CD4-positive, alpha-beta T cell treated with Interleukin-15 for 1 hour (primary cell): ENCODE measurements at places on chromosomes 11 and 22.

- DNase-seq = no peak
Observed at GRCh38 chr22:46752286-46752987, 10.0 kb upstream of the TBC1D22A start.

DNA sequence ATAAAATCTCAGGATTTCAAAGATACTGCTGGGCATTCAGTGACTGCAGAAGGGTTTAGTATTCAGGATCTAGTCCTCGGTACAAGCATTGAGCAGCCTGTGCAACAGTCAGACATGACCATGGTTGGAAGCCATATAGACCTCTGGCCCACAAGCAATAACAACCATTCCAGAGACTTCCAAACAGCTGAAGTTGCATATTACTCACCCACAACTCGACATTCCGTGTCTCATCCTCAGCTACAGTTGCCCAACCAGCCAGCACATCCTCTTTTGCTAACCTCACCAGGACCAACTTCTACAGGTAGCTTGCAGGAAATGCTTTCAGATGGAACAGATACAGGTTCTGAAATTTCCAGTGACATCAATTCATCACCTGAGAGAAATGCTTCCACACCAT is 156.8 kb downstream of the C11orf91 start:
- DNase-seq = no peak

GRCh38 chr22:45540122-45540521 is 37.4 kb downstream of the FBLN1 start:
- no peak for DNase-seq

- DNase-seq = no peak
Observed at GRCh38 chr22:23514322-23515038, 65.6 kb downstream of the IGLL1 start.

DNA sequence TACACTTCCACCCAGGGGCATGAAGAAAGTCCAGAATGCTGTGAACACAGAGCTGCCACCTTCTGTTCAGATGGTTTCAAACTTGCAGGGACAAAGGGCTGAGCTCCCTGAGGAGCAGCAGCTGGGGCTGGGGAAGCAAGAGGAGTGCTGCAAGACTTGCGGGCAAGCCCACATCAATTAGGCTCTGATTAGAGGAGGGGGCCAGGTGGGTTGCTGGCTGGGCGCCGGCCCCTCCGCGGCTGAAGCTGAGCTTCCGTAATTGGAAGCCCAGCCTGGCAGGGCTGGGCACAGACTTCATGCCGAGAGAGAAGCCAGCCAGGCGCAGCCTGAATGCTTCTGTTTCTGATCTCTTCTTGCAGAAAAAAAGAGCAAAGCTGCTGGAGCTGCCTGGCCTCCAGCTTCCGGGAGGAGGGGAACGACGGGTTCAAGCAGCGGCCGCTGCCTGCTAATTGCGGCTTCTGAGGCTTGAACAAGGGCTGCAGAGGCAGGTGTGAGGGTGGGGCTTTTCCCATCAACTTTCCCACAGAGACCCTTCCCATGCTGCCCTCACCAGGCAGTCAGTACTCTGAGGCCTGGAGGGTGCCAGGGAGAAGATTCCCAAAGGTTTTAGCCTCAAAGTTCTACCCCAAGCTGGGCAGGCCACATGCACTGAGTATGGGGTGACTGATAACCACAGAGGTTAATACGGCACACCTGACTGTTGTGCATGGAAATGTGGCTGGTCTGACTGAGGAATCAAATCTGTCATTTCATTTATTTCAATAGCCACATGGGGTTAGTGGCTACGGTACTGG is 91.1 kb upstream of the LMO1 start:
- no peak for DNase-seq

DNA sequence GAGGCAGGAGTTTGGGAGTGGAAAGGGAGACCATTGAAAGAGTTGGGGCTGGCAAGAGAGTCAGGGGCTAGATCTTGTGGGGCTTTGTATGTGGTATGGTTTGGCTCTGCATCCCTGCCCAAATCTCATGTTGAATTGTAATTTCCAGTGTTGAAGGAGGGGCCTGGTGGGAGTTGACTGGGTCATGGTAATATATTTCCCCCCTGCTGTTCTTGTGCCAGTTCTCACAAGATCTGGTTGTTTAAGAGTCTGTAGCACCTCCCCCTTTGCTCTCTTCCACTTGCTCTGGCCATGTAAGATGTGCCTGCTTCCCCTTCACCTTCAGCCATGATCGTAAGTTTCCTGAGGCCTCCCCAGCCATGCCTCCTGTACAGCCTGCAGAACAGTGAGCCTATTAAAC is 10.1 kb upstream of the RAB3IL1 start:
- DNase-seq = no peak

DNA sequence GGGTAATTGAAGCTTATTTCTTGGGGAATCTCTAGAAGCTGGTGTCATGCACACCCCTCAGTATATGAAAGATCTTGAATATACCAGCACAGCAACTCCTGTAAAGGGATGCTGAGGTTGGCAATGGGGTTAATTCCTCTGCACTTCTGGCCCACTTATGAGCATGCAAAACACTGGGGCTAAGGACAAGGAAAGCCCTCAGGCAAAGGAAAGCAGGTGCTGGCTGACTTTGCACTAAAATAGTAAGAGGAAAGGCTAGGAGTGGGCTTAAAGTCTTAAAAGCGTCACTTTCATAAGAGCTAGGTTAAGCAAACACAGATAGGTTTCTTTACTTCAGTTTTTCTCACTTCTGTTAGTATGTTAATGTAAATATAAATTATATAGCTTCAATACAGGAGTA is 572.6 kb upstream of the LUZP2 start:
- no peak for DNase-seq
